ENCODE measurements at places on chromosomes 5 and 9.

- no peak for DNase-seq
These were observed 58.2 kb downstream of the ADAMTS2 start for GRCh38 chr5:179287071-179287470.

- no peak for DNase-seq
These were observed 58.3 kb upstream of the MAP3K1 start for GRCh38 chr5:56757077-56757476.

- DNase-seq: no peak
These were observed 92.3 kb downstream of the FANCC start for GRCh38 chr9:95225076-95225725.

DNA sequence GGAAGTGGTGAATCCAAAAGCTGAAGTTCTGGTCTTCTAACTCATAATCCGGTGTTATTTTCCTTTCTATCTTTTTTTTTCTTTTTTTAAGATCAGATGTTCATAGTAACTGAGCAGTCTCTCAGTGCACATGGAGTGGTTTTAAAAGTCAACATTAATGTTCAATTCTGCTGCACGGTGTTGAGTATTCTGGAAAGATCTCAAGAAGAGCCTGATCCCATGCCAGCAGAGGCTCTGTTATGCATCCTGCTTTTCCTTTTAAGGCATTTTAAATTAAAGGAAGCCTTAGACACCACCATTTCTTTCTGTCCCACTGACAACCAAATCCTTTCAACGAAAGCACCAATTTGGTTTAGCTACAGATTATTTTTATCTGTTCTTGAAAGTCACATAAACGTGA is 33.4 kb downstream of the SEMA5A start:
- no peak for DNase-seq

DNA sequence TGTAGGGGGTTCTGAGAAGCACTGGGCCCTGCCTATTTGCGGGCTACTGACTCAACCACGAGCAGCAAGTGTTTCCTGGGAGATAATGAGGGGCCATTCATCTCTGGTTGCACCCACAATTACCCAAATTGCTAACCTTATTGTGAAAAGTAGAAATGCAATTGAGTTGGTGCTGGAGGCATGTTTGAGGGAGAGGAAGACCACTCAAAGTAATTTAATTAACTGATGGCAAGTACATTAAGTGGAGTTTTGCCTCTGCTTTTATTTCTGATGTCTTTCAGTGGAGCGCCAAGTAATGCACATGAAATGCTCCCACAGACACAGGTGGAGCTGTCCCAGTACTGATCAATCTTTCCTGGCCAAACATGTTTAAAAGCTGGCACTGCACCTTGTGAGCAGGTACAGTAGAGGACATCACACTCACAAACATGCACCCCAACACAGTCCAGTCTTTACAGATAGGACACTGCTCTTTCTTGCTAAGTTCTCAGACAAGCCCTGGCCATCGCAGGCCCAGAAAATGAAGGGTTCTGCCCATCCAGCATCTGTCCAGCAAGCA is 195.4 kb downstream of the HSPA4 start:
- DNase-seq: no peak

DNA sequence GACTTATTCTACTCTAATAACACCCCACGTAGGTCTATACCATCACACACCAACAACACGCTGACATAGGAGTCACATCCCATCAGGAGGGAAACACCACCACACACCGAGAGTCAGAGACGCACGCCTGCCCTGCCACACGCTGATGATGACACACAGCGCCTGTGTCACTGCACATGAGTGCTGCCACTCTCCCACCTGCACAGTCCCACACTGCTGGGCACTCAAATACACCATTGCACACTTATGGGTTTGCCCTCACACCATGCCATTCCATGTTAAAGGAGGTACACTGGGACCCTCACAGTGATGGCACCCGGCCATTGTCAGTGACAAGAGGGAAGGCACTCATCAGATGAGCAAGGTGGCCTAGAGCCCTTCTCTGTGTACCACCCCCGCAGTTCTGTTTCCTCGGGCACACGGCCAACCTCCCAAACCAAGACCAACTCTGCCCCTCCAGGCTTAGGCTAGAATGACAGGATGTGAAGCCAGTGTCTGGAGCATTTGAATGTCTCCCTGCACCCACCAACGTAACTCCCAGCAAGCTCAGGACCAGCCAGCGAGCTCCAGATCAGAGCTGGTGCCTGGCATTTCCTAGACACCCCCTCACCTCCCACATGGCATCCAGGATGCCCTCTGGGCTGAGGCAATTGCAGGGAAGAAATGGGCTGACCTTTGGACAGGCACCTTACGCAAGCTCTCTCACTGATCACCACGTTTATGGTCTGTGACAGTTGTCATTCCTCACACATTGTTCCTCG is 3.6 kb upstream of the CPLX2 start:
- DNase-seq: no peak

- DNase-seq: no peak
These were observed 274.3 kb upstream of the ZNF462 start for GRCh38 chr9:106588626-106589025.

- DNase-seq: no peak
These were observed 14.8 kb downstream of the AKNA start for GRCh38 chr9:114372921-114373448.

DNA sequence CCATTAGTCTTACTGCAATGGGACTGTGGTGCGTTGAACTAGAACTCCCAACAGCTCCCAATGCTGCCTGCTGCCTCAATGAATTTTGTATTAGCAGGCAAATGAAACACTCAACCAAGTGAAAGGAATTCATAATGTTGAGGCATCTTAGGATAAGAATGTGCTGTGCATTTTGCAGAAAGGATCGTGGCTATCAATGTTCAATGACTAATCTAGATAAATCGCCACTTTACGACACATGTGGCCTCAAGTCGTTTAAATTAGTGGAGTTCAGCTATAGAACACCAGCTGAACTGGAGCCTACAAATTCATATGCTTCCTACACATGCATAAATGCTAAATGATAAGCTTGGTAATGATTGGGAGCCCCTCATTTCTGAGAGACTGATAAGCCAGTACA is 318.4 kb downstream of the PSAT1 start:
- DNase-seq: no peak

GRCh38 chr9:26292943-26293342 is 599.7 kb downstream of the CAAP1 start:
- no peak for DNase-seq

GRCh38 chr9:112844771-112845542 is 45.7 kb downstream of the SLC46A2 start:
- no peak for DNase-seq

DNA sequence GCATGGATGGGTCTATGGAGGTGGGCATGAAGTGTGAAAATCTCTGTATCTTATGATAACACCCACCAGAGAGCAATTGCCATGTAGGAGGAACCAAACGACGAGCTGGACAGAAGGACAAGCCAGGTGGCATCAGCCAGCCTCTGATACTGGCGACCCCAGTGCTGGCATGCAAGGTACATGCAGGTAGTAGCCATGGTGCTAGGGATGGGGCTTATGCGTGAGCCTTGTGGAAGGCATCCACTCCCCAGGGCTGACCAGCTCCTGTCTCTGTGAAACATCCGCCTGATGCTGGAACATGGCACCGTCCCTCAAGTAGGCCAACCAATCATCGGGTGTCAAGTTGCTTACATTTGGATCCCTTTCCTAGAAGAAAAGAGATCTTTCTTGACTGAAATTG is 412.9 kb downstream of the GADD45G start:
- DNase-seq: no peak

DNA sequence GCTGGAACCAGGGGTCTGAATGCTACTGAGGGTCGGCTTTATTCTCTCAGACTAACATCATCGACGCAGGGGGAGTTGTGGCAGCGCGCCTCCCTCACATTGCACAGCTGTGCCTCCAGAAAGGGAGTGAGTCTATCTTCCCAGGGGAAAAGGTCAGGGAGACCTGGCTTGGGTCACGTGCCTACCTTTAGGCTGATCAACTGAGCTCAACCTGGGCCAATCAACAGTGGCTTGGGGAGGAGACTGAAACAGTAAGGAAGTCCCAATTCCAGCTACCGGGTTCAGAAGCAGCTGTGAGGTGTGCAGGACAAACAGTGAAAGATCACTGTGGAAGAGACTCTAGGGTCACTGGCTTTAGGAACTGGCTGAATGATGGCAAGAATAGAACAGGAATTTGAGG is 14.3 kb downstream of the SNX30 start:
- no peak for DNase-seq

DNA sequence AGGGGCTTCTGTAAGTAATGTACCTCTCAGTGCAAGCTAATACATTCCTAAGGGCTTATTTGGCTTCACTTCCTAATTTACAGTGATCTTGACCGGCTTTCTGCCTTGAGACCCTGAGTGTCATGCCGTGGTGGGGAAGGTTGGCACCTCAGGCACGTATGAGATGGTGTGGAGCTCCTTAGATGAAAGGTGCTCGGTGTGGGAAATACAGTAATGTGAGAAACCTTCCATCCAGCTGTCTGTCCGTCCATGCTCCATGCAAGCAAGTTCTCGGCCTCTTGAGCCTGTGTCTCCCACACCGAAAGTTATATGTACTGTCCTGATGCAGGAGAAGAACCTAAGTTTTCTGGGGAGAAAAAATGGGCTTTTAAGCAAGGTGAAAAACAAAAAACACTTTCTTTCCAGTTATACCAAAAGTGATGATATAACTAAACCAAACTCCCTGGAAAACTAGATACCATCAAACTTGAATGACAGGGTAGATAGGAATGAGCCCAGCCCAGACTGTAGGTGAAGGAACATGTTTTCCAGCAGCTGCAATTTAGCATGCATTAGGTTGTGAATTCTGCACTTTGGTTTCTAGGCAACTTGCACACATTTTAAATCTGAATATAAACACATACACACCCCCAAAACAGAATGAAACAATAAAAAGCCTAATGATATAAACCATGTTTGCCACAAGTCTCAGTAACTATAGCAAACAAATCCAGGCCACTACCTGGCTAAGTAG is 279.6 kb downstream of the FANCC start:
- no peak for DNase-seq

All from AG09319 (cell line).